ENCODE measurements at places on chromosomes 5 and 9.

- no peak for DNase-seq
These were observed 472.3 kb downstream of the HINT1 start for GRCh38 chr5:130692770-130693169.

DNA sequence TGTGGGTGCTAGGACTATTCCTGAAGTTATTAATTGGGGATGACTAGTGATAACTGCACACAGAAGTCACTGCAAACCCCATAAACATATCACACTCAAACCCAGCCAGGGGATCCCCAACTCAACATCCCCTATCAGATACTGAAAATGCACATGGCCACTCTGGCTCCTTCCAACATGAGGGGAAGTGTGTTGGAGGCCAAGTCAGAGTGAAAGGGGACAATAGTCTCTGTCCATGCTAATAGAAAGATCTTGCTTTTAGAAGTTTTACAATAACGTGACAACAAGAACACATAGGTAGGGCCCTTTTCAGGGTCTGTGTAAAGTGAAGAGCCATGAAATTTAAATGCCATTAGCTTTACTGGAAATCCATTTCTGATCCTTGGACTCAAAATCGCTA, 98.8 kb upstream of the SEMA6A start:
- DNase-seq: no peak

- DNase-seq: no peak
These were observed 7.3 kb downstream of the ISCA1 start for GRCh38 chr9:86274821-86275643.

DNA sequence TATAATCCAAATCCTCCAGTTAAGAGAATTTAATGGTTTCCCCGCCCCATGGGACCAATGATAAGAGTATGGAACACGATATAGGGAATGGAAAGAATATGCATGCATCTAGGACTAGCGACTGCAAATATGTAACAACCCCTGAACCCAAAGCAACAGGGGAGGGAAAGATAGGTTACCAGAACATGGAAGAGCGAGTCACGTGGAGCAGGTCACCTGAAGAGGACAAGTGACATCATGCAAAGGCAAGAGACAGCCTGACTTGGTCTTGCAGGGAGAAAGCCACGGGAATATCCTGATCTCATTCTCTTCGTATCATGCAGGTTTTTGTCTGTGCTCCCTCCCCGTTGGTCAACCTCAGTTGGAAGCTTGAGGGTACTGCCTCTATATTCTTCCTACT, 4.7 kb upstream of the UHRF2 start:
- no peak for DNase-seq

DNA sequence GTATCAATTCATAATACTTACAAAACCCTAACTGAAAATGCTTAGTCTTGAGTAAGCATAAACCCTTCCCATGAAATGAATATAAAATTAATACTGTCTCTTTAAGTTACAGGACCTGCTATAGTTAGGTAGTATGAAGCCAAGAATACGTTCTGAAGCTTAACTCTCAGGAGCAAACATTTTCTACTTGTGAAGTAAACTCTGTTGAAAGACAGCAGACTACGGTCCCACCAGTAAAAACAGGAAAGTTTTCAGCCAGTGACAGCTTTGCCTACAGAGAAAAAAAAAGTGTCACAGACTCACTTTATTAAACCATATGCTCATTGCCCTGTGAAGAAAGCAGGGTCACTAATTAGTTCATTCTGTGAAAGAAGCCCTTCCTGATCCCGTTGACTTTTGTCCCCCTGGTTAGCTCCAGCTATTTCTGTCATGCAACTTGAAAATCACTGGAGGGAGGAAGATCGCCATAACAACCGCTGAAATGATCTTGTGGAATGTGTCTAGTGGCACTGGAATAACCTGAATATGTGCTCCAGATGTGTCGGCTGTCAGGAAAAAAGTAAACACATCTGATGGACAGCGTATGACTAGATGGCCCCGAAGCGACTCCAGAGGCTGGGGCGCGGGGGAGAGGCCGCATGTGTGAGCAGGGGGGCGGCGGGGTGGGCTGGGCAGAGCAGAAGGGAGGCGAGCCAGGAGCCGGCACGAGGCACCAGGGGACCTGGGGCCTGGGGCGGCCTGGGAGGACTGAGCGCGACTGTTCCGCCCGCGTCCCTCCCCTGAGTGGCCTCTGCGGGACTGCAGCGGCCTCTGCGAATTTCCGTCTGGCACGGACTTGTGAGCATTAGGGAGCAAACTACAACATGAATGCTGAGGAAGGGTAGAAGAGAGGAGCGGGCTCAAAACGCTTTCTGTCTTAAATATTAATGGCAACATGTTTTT, 41.9 kb downstream of the BNC2 start:
- no peak for DNase-seq

- DNase-seq: no peak
These were observed 497.6 kb downstream of the RASEF start for GRCh38 chr9:82565188-82565969.

DNA sequence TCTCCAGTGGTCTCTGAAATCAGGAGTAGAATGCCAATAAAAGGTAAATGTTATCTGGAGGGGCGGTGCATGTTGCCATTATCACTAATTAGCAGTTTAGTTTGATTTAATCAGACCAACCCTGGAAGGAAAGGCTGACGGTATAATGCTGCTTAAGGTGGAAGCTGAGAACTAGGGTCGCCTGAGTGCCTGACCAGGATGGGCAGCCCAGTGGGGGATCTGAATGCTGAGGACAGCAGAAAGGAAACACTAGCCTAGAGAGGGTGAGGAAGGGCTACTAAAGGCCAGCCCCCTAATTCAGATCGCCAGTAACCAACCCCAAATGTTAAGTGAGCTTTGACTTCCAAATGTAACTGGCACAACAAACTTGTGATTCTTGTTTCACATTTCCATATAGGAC, 172.2 kb downstream of the APBA1 start:
- no peak for DNase-seq

DNA sequence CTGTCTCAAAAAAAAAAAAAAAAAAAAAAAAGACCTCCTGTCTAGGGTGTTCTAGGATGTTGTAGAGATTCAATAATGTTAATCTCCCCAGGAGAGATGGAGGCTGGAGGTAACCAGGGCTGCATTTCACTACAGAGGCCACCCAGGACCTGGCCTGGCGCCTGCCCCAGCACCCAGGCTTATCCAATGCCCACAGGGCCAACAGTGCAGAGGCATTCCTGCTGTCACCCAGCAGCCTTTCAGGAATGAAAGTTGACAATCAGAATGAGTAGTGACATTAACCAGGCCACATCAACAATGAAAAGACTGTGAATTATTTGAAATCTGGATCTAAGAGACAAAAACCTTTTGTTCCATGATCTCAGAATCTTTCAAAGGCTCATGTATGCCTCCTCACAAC, 36.2 kb upstream of the GABRP start:
- no peak for DNase-seq

DNA sequence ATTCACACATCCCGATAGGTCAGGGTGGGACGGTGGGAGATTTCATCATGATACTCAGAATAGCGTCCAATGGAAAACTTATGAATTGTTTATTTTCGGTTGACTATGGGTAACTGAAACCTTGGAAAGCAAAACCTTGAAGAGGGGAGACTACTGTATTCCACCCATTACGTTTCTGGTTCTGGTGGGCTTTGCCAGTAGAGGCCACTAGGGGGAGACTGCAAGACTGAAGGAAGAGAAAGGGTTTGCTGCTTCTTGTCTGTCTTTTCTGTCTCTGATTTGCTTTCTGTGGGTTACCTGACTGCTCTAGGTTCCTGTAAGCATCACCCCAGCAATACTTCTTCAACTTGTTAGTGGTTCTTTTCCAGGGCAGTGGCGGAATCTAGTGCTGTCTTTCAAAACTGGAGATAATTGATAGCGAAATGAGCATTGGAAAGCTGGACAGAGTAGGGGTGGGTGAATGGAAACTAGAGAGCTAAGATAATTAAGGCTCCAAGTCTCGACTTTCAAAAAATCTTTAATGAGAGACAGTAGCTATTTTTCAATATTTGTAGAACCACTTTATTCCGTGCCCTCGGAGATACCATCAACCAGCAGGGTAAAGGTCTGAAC, 27.0 kb downstream of the GRIN3A start:
- no peak for DNase-seq

DNA sequence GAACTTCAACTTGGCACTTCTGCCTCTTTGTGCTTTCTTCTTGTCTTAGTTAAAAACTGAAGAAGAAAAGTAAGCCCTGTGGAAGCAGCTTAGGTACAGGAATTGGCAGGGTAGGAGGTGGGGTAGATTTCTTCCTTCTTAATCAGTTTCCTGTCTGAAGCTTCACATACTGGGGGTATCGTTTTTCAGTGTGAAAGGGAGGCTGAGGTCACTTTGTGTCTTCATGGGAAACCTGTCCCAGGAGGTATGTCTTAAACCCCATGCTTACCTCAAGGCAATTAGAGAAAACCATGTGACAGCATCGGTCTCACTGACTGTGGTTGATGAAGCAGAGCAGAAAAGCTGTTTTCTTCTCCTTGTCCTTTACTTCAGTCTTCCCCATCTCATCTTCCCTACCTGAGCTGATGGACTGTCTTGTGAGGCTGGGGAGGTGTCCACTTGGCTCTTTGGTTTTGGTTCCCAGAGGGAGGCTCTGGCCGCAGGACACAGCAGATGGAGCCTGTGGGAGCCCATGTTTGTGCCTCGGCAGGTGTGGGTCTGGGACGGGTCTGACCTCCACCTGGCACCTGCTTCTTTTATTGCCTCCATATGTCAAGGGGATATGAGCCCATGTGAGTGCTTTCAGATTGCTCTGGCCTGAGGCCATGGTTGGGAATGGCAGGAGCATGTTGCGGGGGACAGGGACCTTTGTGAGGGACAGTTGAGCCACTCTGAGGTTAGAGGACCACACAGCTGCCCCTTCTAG, 47.0 kb downstream of the SH3GL2 start:
- DNase-seq: no peak

DNA sequence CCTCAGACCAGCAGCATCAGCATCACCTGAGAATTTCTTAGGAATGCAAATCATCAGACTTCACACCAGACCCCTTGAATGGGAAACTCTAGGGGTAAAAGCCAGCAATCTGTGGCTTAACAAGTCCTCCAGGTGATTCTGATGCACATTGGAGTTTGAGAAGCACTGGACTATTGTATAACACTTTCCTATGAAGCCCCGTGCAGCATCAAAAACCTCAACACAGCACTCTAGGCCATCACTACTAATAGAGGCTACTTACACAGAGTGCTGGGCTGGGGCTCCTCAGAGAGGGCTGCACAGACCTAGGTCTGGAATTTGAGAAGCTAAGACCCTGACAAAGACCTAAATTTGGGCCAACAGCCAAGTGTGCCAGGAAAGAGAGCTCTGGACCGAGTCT, 95.7 kb upstream of the ARAP3 start:
- no peak for DNase-seq

DNA sequence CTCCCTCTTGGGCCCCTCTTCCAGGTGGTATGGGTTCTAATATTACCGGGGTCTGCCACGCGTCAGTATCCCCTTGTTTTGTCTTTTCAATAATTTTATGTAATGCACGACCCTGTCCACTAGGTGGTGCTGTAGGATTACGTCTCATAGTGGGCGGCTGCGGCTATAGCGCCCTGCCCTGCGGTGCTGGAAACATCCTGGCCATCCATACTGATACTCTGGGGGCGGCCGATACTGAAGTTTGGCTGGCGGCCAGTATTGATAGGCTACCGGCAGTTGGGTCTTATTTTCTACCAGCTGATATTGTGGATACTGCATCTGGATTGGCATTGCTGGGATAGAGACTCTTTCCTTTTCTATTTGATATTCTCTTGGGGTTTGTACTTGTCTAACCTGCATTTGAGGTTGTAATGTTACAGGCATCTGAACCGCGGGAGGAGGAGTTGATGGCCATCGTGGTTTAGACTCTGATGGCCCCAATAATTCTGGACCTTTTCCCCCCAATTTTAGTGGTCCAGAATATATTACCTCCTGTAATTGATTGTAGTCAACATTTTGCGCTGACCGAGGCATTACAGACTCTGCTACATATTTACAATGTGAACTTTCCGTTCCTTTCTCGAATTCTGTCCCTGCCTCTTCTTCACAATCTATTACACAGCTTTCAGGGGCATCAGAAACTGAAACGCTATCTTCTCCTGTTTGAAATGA, 3.3 kb upstream of the TMEM141 start:
- peak; percentile 59 for DNase-seq

DNA sequence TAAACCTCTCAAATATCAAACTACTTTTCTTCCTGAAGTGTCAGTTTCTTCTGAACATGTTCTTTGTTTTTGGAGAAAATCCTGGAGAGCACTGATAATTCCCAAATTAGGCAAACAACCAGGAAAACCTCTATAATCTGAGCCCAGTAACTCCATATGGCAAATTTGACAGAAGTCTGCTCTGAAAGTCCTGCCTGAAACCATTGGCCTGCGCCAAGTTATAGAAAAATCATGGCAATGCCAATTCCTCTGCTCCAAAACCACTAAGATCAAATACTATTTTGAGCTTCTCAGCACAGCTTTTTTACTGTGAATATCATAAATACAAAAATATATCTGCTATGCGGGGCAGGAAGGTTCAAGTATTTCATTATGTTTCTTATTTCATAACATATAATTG, 45.9 kb downstream of the PDE4D start:
- no peak for DNase-seq

DNA sequence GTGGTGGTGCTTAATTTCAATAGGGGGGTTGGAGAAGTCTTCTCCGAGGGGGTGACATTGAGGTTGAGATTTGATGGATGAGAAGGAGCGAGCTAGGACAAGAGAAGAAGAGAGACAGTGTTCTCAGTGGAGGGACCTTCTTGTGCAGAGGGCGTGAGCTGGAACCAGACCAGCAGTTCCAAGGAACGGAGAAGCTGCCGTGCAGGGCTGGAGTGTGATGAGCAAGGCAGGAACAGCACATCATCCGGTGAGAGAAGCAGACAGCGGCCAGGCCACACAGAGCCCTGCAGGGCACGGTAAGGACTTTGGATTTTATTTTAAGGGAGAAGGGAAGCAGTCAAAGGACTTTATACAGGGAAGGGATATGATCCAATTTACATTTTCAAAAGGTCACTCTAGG, 206.9 kb downstream of the MELK start:
- DNase-seq: no peak

DNA sequence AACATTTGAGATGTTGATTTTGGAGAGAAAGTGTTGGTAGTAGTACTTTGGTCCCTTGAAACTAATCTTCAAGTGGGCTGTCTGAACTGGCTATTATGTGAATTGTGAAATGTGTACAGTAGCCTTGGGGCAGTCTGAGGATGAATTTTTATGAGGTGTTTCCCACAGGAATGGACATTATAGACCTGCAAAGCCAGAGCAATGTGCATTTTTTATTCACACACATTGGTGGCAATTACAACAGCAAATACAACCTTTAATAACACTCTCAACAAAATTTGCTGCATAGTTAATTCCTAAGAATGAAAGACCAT, 147.0 kb downstream of the PAM start:
- no peak for DNase-seq

GRCh38 chr5:154287136-154287535, 96.6 kb downstream of the GALNT10 start:
- no peak for DNase-seq

- DNase-seq: no peak
These were observed 303.0 kb downstream of the PSAT1 start for GRCh38 chr9:78599926-78600325.

GRCh38 chr5:41772056-41772455, 98.2 kb downstream of the OXCT1 start:
- DNase-seq: no peak

- no peak for DNase-seq
These were observed 45.2 kb upstream of the ALDH1B1 start for GRCh38 chr9:38347271-38347671.
